Camera-type eye (tissue), 1 donor: ENCODE measurements at places on chromosomes 4 and X. TPM values are rescaled to one million over a fixed set of nuclear protein-coding genes. Genes with fewer than 3 reads are reported as not detected.

The PIN4 gene
- 12.4 TPM for total RNA-seq

The INTS12 gene
- total RNA-seq: 27.9 TPM

The ZDHHC9 gene
- 19.4 TPM for total RNA-seq

The KLKB1 gene
- total RNA-seq: 2.1 TPM

The PCDH19 gene
- 28.6 TPM for total RNA-seq

The PHEX gene
- 1.3 TPM for total RNA-seq

The SPANXN3 gene
- not detected for total RNA-seq

The IQCM gene
- total RNA-seq: not detected

The AMTN gene
- not detected for total RNA-seq

The GK gene
- total RNA-seq: 12.8 TPM

The ARSJ gene
- 6.1 TPM for total RNA-seq

The TNMD gene
- 36.9 TPM for total RNA-seq

The ZNF330 gene
- 39.9 TPM for total RNA-seq

The NLRP2B gene
- total RNA-seq: not detected

The HS3ST1 gene
- 2.3 TPM for total RNA-seq

The BEX2 gene
- 48.4 TPM for total RNA-seq

The ATP8A1 gene
- 105 TPM for total RNA-seq

The CT45A7 gene
- not detected for total RNA-seq

The LRCH2 gene
- total RNA-seq: 23.3 TPM

The GPR82 gene
- not detected for total RNA-seq

The OPRPN gene
- 9.1 TPM for total RNA-seq

The CXCL13 gene
- total RNA-seq: 0.66 TPM

The DRP2 gene
- 3.7 TPM for total RNA-seq

The FDCSP gene
- total RNA-seq: not detected

The SRPX2 gene
- 6.3 TPM for total RNA-seq

The SYTL5 gene
- total RNA-seq: 4.1 TPM

The L1CAM gene
- total RNA-seq: 57.3 TPM

The CSN1S1 gene
- total RNA-seq: not detected

The CASP6 gene
- 34.6 TPM for total RNA-seq

The APLN gene
- 2.8 TPM for total RNA-seq

The RBM46 gene
- not detected for total RNA-seq

The RADX gene
- total RNA-seq: 7.9 TPM

The SHROOM4 gene
- total RNA-seq: 10.0 TPM

The NMU gene
- total RNA-seq: 1.7 TPM

The MBNL3 gene
- total RNA-seq: 14.3 TPM

The TRO gene
- total RNA-seq: 79.3 TPM

The RPS6KA6 gene
- total RNA-seq: 19.5 TPM

The DCAF4L1 gene
- total RNA-seq: 0.16 TPM

The DMRTC1 gene
- 1.2 TPM for total RNA-seq

The CSAG1 gene
- total RNA-seq: not detected
